ENCODE measurements at places on chromosomes 16 and 17.
A peak's percentile ranks its signal among the peaks of the same experiment; 100 is the strongest.

DNA sequence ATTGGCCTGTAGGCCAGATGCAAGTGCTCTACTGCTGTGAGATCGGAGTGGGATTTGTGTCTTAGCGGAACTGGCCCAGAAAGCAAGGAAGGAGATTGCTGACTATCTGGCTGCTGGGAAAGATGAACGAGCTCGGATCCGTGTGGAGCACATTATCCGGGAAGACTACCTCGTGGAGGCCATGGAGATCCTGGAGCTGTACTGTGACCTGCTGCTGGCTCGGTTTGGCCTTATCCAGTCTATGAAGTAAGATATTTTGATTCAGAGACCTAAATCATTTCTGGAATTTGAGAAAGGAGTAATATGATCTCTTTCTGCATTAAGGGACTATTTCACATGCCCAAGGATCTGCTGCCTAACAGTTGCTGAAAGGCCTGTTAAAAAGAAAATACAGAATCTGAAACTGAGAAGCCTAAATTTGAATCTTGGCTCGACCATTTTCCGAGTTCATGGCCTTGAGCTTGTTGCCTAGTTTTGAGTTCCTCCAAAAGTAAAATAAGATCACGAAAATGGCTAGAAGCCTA is 21.1 kb downstream of the IST1 start:
- no peak for DNase-seq

DNA sequence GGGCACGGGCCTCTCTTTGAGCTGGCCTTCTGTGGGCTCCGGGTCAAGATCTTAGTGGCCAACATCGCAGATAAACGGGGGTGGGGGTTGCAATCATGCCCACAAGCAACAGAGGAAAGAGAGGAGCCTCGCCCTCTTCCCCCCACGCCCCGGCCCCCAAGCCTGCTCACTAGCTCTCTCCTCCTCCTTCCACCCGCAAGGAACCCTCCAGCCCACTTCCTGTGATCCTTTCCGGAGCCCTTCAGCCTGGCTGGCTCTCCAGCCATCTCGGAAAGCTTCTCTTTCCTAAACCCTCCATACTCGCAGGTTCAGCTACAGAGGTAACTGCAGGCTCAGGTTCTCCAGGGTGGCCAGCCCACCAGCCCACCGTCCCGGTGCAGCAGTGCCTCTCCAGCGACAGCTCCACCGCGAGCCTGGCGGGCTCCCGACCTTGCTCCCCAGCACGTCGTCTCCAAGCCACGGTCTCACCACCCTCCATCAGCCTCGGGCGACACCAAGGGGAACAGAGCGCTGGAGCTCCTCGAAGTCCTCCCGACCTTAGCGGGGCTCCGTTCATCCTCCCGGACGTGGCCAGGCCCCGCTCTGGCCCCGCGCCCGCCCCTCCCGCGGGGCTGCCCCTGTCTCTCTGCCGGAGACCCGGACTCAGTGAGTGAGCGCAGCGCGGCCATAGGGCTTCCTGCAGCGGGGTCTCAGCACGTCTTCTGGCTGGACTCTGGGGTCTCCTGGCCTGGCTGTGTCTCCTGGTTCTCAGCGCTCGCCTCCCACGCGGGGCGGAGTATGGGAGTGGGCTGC is 12.9 kb upstream of the ODF4 start:
- peak; percentile 61 for DNase-seq

- no peak for DNase-seq
Measured at GRCh38 chr17:45043813-45044540, 7.5 kb downstream of the DCAKD start.

- peak; percentile 77 for DNase-seq
Measured at GRCh38 chr16:17590711-17591654, 120.2 kb upstream of the XYLT1 start.

GRCh38 chr17:9244066-9245052 is 223.0 kb downstream of the NTN1 start:
- no peak for DNase-seq

DNA sequence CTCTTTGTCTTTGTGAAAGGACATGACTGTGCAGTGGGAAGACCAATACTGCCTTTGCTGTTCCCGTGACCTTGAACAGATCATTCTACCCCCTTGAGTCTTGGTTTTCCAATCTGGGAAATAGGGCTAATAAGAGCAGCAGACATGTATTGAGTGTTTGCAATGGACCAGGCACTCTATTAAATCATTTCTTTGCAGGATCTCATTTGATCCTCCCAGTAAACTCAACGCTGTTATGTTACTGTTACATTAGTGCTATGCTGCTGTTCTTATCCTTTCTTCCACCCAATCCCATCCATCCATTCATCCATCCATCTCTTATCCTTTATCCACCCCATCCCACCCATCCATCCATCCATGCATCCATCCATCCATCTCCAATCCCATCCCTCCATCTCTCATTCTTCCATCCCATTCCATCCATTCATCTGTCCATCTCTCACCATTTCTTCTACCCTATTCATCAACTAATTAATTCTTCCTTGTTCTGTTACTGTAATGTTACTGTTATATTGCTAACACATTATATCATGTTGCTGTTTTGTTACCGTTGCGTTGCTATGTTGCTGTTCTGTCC is 65.1 kb downstream of the ABCC6 start:
- DNase-seq = no peak

DNA sequence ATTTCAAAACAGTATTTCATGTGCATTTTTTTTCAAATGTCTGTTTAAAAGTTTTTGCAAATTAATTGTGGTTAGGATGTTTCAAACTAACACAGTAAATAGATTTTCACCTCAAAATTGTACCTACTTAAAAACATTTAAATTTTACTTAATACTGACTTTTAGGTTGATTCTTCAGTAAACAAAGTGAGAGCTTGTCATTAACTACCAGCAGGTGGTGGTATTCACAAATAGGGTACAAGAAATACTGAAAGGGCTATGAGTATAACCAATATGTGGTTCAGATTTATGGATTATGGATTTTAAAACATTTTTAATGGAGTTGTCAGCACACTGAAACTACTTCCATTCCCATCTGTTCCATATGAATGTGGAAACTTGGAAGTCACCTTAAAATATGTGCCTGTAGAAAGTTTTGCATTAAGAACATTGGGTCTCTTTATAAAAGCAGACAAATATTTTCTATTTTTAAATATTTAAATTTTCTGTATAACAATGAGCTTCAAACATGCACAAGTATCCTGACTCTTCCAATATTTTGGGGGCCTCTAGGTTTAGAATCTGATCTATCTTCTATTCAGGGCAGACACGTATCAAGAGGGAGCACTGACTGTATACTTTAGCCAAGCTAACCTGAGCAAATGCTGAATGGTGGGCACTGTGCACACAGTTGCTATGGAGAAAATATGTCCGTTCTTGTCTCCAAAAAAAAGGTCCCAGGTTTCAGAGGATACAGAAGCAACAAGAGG is 155.6 kb downstream of the SNX11 start:
- no peak for DNase-seq

DNA sequence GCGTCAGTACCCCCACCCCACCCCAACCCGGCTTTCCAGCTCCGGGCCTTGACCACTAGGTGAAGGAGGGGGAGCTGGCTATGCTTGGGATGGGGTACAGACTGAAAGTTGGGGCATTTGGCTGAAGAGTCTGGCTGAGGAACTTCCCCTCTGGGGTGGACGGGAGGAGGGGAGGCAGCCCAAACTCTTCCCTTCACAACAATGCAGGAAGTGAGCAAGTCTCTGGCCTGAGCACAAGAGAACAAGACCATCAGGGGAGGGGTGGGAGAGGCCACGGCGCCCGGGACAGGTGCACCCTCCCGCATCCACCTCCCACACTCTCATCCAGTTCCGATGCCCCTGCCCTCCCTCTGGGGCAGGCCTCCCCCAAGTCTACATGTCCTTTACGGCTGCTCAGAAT is 5.6 kb downstream of the USH1G start:
- DNase-seq = no peak

- no peak for DNase-seq
Measured at GRCh38 chr17:63775420-63775819, 1.4 kb downstream of the DDX42 start.

- DNase-seq = no peak
Measured at GRCh38 chr17:77470800-77471733, 330.3 kb downstream of the SEC14L1 start.

- DNase-seq = no peak
Measured at GRCh38 chr17:6548034-6548433, 8.3 kb downstream of the PITPNM3 start.

- no peak for DNase-seq
Measured at GRCh38 chr17:3826191-3826590, 19.9 kb downstream of the NCBP3 start.

- no peak for DNase-seq
Measured at GRCh38 chr16:81427219-81427618, 17.4 kb upstream of the CMIP start.
